Activated naive CD8-positive, alpha-beta T cell treated with anti-CD3 and anti-CD28 coated beads for 36 hours (primary cell): ENCODE measurements at places on chromosomes 5 and 9. TPM values are rescaled to one million over a fixed set of nuclear protein-coding genes. Genes with fewer than 3 reads are reported as not detected.

UBTD2 gene
- total RNA-seq, result 8.3 TPM

GRCh38 chr5:96876292-96876850, at the start of gene ERAP2:
TSS of gene ERAP2 (plus strand) at chr5:96876500. CDS start at chr5:96879686, 3,186 bp downstream.
- H3K27me3 ChIP-seq, result no peaks in the 10 kb centered on the region
- no peak for DNase-seq
- H3K4me1 ChIP-seq, result peaks cover 65% of the 10 kb centered on the region

- H3K36me3 ChIP-seq, result no peaks in the 10 kb centered on the region
- H3K4me3 ChIP-seq, result no peak overlapping the region
- DNase-seq, result no peak
Measured at GRCh38 chr5:124477577-124477976, 268.9 kb downstream of the ZNF608 start.

DNA sequence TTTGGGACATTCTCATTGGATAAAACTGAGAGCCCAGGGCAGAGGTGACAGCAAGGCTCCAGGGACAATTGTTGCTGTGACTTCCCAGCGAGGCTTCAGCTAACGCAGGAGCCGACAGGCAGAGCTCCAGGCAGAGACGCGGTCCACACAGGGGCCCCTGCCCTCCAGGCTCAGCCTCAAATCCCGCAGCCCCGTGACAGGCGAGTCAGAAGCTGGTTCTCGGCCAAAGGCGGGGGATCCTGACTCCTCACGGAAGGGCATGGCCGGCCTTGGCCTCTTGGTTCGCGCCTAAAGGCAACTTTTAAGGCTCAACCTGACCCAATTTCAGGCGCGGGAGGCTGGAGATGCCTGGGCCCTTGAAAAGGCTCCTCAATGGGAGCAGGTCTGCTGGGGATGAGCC, 21.3 kb downstream of the SLC12A7 start:
- no peaks in the 10 kb centered on the region for H3K36me3 ChIP-seq
- H3K4me3 ChIP-seq, result no peak overlapping the region
- no peaks in the 10 kb centered on the region for H3K4me1 ChIP-seq
- no peak overlapping the region for H3K27ac ChIP-seq
- DNase-seq, result no peak

SLCO4C1 gene
- 0.29 TPM for total RNA-seq

DNA sequence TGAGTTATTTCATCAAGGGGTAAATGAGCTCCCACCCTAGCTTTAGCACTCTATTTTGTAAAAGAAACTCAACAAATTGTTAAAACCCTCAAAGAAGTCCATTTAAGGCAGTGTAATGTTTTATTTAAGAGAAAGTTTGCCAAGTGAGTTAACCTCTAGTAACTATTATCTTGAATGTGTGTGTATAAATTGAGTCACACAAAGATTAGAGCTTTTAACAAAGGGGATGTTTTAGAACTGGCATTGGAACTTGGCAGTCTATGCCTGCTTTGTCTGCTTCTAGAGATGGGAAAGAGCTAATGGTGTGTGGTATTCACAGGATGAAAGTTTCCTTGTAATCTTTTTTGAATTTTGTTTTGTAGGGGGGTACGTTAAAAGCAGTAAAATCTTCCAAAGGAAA, 33.2 kb downstream of the KDM3B start:
- H3K4me3 ChIP-seq, result no peak overlapping the region
- H3K27ac ChIP-seq, result no peak overlapping the region
- no peaks in the 10 kb centered on the region for H3K4me1 ChIP-seq

DNA sequence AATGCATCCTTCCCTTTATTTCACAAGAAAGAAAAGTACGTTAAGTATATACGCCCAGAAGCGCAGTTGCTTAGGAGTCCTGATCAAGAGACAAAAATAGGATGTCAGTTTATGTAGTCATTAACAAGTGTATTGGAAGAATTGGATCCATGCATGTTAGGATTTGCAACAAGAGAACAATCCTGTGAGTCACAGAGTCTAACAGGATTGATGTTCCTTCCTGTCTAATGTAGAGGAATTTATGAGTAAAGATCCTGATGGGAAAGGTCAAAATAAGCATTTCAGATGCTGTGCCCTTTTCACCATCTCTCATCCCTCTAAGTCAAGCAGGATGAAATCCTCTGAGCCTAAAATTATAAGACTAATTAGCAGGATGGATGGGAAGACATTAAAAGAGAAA, 406.0 kb upstream of the GRIA1 start:
- no peaks in the 10 kb centered on the region for H3K4me1 ChIP-seq
- no peak overlapping the region for H3K4me3 ChIP-seq
- H3K27me3 ChIP-seq, result no peaks in the 10 kb centered on the region
- H3K36me3 ChIP-seq, result no peaks in the 10 kb centered on the region

DNA sequence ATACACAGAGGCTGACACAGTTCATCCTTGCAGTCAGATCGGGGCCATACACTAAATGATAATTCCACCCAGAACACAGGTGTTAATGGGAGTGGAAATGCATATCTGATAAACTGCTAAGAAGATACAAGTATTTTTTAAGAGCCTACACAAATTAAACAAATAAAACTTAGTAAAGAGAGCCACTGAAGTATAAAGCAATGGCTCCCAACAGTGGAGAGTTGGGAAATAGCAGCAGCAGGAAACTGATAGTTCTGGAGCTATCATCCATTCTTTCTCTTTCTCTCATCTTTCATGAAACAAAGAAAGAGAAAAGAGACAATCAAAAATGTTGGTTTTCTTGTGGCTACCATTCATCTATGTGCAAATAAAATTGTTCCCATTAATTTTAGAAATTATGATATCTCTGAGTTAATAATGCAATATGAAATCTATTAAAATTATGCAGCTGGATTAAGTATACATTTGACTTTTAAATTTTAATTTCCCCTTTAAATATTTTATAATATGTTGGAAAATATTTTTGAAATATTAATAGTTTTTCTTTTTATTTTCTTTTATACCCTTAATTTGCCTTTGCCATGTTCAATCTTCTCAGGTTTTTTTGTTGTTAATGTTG, 120.8 kb downstream of the EMB start:
- H3K4me1 ChIP-seq, result peaks cover 2% of the 10 kb centered on the region
- H3K36me3 ChIP-seq, result no peaks in the 10 kb centered on the region
- no peaks in the 10 kb centered on the region for H3K27me3 ChIP-seq
- no peak overlapping the region for H3K4me3 ChIP-seq

HTR4 gene
- not detected for total RNA-seq

CTXN3 gene
- total RNA-seq, result not detected

DNA sequence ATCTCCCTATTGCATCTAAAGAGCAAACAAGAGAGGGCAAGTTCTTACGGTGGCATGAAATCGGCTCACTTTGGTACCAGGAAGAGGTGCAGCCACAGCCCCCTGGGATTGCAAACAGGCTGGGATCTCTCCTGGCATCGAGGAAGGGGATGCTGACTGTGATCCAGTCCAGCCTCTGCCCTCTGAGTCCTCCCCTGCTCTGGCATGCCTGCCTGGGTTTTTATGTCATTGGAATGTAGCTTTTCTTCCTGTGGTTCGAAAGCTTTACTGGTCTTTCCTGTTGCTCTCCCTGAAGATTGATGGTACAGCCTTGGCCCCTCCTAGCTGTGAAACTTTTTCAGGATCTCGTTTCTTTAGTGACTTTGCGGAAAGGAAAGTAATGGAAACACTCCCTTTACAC, 6.6 kb downstream of the SLC46A2 start:
- no peaks in the 10 kb centered on the region for H3K27me3 ChIP-seq
- H3K4me3 ChIP-seq, result no peak overlapping the region

- no peaks in the 10 kb centered on the region for H3K27me3 ChIP-seq
- DNase-seq, result no peak
- H3K4me1 ChIP-seq, result no peaks in the 10 kb centered on the region
- no peak overlapping the region for H3K4me3 ChIP-seq
- H3K27ac ChIP-seq, result no peak overlapping the region
Measured at GRCh38 chr5:144710637-144711036, 540.0 kb downstream of the KCTD16 start.

SPATA31D4 gene
- total RNA-seq, result not detected

- no peaks in the 10 kb centered on the region for H3K27me3 ChIP-seq
- DNase-seq, result no peak
- H3K36me3 ChIP-seq, result peaks cover 14% of the 10 kb centered on the region
- H3K4me1 ChIP-seq, result peaks cover 37% of the 10 kb centered on the region
Measured at GRCh38 chr9:136230365-136230764, 15.2 kb downstream of the QSOX2 start.

FAM221B gene
- not detected for total RNA-seq

GLIPR2 gene
- 6.6 TPM for total RNA-seq

DNA sequence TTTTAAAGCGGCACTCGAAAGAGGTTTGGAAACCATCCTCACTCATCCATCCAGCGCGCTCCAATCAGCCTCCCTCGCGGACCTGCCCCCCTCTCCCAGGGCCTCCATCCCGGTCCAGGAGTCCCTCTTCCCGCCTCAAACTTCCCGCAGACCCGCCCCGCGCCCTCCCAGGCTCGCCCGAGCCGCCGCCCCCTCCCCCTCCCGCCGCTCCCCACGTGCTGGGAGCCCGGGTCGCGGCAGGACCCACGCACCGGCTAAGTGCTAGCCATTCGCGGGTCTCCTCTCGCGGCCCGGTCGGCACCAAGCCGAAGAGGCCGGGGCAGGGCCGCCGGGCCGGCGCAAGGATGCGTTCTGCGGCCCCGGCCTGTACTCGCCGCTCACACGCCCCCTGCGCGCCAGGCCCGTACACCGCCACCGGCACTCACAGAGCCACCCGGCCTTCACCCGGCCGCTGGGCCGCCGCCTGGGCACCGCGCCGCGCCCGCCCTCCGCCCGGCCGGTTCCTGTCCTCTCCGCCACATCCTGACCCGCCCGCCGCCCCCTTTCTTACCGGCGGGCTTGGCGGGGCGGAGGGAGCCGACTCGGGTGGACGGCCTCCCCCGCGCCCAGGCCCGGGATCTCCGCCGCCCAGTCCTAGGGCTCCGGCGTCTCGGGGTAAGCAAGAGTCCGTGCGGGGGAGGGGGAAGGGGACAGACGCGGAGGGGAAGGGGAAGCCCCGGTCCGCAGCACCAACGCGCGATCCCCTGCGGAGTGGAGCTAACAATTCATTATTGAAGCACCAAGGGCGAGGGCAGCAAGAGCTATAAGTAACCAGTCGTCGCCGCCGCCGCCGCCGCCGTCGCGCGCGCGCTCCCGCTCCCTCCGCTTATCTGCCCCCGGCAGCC, 576 bp downstream of the CHD1 start:
- peak; percentile 46 for DNase-seq
- H3K27me3 ChIP-seq, result no peaks in the 10 kb centered on the region
- peaks cover 15% of the 10 kb centered on the region for H3K36me3 ChIP-seq

DNA sequence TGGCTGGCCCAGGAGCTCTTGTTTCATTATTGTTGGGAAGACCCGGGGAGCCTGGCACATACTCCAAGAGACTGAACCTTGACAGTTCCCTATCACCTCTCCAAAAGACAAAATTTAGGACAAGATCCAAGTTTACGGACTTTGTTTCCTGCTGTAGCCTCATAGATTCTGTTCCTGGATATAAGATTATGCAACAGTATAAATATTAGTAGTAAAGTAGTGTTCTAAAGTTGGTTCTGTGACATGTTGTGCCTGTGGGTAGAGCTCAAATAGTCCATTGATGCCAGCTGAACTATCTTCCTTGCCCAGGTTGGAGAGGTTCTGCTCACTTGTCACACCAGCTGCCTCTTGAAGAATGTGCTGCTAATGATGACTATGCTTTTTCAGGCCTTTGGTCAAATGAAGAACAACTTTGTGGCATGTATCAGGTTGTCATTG, 430.2 kb downstream of the DMAC1 start:
- peaks cover 4% of the 10 kb centered on the region for H3K27me3 ChIP-seq
- no peaks in the 10 kb centered on the region for H3K36me3 ChIP-seq
- no peaks in the 10 kb centered on the region for H3K4me1 ChIP-seq
- no peak overlapping the region for H3K4me3 ChIP-seq

SHOC1 gene
- not detected for total RNA-seq

- peak overlapping the region; percentile 98 for H3K27ac ChIP-seq
- H3K36me3 ChIP-seq, result peaks cover 72% of the 10 kb centered on the region
- DNase-seq, result no peak
- peaks cover 67% of the 10 kb centered on the region for H3K4me1 ChIP-seq
Measured at GRCh38 chr5:119357270-119357669, 1.5 kb downstream of the TNFAIP8 start.

TLX3 gene
- total RNA-seq, result not detected

GRCh38 chr9:130626249-130626996, 38.0 kb upstream of the PRDM12 start:
- H3K27ac ChIP-seq, result no peak overlapping the region
- no peaks in the 10 kb centered on the region for H3K27me3 ChIP-seq
- H3K4me1 ChIP-seq, result no peaks in the 10 kb centered on the region
- DNase-seq, result no peak

DNA sequence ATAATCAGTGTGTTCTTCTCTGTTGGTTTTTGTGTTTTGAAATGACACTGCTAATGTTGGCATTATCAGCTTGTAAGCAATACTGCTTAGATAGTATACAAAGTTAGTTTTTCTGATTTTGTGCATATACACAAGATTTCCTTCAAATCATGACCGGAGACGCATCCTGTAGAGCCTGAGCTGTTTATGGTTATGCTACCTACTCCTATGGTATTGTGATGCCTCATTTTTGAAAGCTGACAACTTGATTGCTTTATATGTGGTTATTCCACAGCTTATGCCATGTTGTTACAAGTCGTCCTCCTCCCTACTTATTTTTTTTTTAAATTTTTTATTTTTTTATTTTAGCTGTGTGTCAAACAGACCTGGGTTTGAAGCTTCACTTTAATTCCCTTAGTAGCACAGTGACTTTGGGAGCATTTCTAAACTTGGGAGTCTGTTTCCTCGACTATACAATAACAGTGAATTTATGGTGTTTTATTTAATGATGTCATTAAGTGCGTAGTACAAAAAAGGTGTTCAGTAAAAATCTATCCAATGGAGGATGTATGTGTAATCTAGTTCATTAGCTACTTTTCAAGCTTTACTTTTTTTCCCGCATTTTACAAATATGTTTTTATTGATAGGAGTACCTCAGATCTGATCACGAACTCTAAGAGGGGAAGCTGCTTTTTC, 59.5 kb downstream of the PARP8 start:
- H3K4me1 ChIP-seq, result peaks cover 64% of the 10 kb centered on the region
- H3K27me3 ChIP-seq, result no peaks in the 10 kb centered on the region
- DNase-seq, result no peak
- H3K27ac ChIP-seq, result peak overlapping the region; percentile 89
- H3K36me3 ChIP-seq, result peaks cover 24% of the 10 kb centered on the region

SV2C gene
- not detected for total RNA-seq

- no peak overlapping the region for H3K4me3 ChIP-seq
- H3K4me1 ChIP-seq, result peaks cover 10% of the 10 kb centered on the region
- H3K27me3 ChIP-seq, result peaks cover 3% of the 10 kb centered on the region
- no peaks in the 10 kb centered on the region for H3K36me3 ChIP-seq
- no peak overlapping the region for H3K27ac ChIP-seq
Measured at GRCh38 chr5:137613554-137614265, 114.6 kb upstream of the SPOCK1 start.

- no peaks in the 10 kb centered on the region for H3K36me3 ChIP-seq
- no peak overlapping the region for H3K4me3 ChIP-seq
- H3K4me1 ChIP-seq, result no peaks in the 10 kb centered on the region
- no peak for DNase-seq
Measured at GRCh38 chr5:166926138-166926537, 1365.3 kb upstream of the WWC1 start.
